ENCODE measurements at places on chromosomes 2 and 18.

DNA sequence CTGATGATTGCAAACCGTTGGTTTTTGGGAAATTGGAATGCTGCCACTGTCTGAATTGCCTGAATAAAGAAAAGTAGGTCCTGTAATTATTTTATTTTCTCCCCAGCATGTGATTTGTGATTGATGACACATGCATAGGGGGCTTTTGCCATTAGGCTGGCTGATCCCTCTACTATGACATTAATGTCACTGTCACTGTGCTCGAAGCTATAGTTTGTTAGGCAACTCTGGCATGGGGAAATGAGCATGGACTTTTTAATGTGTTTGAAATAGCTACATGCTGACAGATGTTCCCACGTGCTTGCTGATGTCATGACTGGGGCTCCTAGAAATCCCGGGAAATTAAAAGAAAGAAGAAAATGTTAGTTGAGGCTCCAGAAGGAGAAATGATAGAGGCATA lies 99.1 kb downstream of the HRH4 start:
- no peak for DNase-seq

DNA sequence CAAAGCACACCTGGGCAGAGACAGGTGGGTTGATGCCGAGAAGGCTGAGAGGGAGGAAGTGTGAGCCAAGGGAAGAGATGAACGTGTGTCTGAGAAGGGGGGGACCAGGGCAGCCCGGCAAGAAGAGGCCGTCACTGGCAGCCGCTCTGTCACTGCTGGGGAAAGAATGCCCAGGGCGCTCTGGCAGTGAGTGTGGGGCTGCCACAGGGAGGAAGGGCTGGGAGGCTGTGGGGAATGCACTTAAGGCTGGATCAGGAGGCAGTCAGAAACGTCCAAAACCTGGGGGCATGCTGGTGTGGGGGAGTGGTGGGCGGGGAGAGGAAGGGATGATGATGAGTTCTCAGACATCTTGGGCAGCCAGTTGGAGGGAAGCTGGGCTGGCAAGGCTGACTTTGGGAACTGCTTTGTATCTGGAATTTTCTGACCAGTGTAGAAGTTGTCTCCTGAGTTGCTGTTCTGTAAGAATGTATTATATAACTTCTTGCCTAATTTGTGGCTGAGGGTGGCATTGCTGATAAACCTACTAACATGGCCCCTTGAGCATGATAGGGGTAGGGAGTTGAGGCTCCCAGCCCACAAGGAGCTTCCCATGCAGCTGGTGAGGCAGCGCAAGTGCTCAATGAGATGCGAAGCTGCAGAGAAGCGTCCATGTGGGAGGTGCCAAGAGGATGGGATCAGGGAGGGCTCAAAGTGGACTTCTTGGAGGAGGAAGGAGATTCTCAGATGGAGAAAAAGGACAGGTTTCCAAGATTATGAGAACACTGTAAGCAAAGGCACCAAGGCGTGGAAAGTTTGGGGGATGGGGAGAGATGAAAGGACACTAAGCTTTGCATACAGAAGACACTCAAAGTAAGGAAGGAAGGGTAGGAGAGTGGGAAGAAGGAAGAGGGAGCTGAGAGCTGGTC lies 185.1 kb upstream of the HAAO start:
- DNase-seq, result no peak

DNA sequence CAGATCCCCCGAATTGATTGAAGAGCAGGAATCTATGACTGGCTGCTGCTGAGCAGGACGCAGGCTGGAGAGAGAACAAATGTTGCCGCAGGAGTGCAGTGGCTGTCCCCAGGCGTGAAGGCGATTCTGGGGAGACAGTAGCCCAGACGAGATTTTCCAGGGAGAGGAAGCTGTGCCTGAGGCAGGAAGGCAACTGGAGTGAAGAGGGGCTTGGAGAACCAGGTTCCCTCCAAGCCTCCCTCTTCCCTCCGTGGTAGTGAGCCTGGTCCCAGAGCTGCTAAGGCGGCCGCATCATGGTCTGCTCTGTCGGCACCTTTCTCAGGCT lies 1.3 kb upstream of the NPPC start:
- DNase-seq, result no peak

DNA sequence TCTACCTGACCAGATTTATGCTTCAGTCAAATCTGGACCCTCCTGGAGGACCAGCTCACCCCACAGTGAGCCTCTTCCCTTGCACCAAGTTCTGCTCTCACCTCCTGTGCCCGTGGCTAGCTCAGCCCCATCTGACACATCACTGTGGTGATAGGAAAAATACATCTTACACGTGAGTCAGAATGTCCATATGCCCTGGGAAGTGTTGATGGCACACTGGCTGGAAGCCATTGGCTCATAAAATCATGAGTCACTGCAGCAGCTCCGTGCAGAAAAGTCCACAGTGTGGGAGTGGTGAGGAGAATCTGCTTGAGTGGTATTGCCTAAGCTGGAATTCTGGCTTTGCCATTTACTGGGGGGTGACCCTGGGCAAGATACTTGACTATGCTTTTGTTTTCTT lies 42.6 kb upstream of the RAPGEF4 start:
- DNase-seq, result no peak

DNA sequence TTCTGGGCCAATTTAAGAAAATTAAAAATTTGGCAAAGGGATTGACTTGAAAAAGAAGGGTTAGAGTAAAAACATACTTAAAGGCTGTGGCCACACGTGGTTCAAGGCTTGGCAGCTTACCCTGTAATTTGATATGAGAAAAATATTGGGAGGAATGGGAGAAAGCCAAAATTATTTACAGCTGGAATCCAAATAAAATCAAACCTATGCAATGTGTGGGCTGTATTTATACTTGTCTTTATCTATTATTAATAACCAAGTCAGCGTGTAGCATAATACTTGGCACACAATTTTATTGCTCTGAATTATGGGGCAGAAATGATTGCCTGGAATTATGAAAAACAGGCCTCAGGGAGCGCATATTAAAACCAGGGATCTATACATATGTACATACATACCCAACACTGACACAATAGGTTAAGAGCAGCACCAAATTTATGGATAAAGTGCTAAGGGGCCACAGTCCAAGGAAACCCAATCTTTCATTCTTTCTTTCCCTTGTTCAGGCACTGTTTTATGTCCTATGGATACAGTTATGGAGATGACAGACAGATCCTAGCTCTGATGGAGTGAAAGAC lies 35.6 kb downstream of the FAM124B start:
- no peak for DNase-seq

DNA sequence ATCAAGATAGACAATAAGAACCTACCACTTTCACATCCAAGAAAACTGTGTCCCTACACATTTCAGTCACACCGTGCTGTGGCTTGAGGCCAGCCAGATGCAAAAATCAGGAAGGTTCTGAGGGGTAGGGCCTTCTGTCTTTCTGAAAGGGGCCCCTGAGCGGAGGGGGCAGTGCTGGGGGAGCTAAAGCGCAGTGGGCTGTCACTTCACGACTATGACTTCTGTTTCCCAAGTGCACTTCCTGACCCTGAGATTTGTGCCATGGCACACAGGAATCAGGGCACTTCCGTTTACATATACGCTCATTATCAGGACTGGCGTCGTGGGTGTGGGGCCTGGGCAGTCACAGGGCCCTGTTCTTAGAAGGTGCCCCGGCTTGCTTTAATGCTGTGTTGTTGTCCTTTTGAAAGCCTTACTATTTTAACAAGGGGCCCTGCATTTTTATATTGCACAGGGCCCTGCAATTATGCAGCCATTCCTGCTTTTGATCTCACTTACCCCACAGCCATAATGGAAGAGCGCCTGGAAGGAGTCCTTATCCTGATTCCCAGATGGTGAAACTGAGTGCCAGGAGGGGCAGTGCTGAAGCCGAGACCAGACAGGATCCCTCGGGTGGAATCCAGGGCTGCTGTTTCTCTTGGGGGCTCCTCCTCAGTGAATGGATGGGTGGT lies 620 bp downstream of the NGEF start:
- DNase-seq, result no peak

DNA sequence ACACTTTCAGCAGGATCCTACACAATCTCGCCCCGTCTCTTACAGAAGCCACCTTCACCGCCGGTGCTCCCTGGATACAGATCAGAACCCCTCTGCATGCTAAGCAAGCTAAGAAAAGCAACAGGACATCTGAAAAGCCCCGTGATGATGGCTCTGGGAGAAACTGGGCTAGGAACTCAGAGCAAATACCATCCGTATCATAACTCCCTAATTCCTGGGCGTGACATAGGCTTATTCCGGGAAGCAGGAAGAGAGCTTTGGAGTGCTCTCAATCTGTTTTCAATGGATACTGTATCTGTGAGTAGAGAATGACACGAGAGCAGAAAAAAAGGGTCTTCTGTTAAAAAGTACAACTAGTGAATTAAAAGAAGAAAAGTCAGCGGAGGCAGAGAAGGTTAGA lies 121.6 kb downstream of the SPP2 start:
- DNase-seq, result no peak
